ENCODE measurements at places on chromosomes 6 and 20.

DNA sequence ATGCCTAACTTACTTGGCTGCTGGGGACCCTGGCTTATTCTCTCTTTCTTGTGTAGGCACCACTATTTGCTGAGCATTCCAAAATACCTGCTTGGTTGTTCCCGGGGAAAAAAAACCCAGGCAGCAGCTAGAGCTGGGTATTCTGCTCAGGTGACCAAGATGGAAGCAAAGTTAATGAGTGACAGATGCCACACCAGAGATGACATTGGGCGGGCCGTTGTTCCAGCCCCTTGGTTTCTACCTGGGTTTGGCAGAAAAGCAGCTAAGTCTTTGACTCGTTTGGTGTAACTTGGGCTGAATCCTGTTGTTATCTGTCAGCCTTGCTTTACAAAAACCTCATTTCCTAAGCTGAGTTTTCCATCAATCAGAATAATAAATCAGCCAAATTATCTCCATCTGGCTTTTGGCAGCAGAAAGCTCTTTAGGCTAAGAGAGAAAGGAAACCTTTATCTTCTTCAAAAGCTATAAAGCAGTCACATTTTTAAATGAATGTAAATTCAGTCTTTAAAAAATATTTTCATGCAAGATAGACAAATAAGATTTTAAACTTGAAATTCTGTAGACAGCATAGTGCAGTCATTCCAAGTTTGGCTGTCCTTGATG, 202.0 kb upstream of the GMDS start:
- DNase-seq = no peak

DNA sequence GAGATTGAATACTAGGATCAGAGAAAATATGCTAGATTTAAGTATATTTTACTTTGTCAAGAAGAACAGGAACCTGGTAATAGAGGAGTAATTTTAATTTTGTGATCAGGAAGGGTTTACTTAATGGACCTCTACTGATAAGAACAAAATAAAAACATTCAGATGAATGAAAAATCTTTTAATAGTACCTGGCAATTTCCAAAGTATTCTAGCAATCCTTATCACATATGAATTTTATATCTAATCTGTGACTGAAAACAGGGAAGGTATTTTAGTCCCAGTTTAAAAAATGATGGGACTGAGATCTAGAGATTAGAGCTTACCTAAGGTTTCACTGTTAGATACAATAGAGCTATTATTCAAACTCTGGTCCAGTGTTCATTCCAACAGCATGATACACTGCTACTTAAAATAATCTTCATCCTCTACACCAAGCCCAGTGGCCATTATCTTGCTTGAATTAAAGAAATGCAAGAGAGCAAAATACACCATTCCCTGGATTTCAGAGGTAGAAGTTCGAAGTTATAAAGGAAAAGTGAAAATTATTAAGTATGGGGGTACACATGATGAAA, 13.5 kb downstream of the SLC17A5 start:
- DNase-seq = no peak

DNA sequence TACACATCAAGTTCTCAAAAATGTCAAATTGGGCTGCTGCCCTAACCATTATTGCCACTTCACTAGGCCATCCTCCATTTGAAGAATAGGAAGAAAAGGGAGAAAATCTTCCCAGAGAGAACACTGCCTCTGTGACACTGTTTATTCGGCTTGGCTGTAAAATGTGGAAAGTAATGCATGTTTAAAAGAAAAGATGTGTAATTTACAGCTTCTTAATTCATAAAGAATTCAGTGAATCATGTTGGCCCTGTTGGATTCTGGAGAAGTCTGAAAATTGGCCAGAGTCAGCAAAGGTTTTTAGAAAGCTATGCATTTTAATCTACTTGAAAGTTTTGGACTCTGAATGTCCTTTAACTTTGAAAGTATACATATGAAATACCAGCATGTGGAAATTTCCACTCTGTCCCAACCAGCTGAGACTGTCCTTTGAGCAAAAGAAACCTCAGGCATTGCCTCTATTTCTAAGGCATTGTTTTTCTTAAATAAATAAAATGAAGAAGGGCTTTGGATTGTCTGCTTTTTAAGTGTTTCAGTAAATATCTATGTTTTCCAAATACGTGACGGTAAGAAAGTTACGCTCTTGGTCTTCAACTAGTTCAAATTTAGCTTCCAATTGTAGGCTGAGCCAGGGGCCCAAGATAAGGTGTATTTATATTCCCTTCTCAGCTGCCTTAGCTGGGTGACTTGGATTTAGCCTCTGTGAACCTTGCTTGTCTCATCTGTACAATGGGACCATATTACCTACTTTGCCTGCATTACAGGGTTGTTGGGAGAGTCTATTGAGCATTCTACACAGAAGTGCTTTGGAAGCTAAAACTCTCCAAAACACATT, 222.2 kb downstream of the UST start:
- no peak for DNase-seq

DNA sequence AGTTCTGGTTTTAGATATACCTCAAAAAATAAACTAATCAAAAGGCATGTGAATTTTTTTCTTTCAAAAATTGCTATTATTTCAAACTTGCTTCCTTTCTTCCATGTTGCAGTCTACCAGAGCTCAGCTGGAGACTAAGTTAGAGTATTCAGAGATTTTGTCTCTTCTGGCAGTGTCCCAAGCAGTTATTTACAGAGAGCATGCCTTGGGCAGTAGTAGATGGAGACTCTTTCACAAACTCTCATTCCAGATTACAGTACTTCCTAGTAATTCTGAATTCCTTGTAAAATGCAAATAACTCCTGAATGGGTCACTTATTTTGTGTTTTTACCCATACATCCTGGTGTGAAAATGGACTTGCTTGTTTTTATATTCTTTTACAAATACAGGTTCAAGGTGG, 703.4 kb downstream of the EPHA7 start:
- no peak for DNase-seq

DNA sequence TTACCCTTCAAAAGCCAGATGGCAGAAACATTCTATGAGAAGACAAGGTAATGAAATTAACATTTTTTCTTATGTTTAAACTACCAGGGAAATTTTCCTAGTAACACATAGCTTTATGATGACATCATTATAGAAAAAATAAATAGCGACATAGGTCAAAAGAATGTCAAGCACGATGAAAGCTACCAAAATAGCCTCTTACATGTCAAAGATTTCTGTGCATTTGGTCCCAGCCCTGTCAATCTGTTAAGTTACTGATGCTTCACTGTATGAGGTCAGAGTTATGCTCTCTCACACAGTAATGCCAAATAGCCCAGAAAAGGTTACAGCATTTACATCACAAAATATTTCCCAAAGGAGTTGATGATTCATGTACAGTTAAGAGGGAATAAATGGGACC, 199.8 kb upstream of the DEFB112 start:
- DNase-seq = no peak

- DNase-seq = no peak
Measured at GRCh38 chr6:140809694-140810101, 1323.0 kb upstream of the GJE1 start.

DNA sequence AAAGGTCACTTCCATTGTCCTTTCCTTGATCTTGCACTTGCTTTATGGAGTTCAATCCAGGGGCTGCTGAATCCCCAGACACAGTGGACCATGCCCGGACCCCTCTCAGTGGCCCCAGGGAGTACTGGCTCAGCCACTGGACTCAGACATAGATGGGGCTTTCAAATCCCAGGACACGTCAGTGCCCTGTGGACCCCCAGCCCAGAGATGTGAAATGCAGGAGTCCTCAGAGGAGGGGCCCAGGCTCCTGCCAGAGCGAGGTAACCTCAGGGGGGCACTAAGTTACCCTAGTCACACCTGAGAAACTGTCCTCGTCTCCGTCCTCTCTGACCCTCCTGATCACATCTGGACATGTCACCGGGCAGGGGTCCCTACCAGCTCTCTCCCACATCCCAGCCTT, 18.7 kb upstream of the APMAP start:
- no peak for DNase-seq

DNA sequence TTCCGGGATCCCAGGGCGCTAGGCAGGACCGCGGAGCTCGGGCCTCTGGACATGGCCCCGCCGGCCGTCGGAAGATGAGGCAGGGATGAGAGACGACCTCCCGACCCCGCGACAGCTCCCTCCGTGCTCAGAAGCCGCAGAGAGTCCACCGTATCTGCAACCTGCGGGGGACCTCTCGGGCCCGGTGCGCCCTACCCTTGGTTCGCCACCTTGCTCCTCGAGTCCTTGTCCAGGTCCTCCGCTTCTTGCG, 301 bp downstream of the PPP1R3D start:
- no peak for DNase-seq

GRCh38 chr6:34055223-34055933, 90.5 kb downstream of the GRM4 start:
- peak; percentile 87 for DNase-seq

- no peak for DNase-seq
Measured at GRCh38 chr6:149094156-149094555, 223.4 kb upstream of the TAB2 start.

Data from 8988T (cell line).